ENCODE measurements at places on chromosomes 2 and 18.

DNA sequence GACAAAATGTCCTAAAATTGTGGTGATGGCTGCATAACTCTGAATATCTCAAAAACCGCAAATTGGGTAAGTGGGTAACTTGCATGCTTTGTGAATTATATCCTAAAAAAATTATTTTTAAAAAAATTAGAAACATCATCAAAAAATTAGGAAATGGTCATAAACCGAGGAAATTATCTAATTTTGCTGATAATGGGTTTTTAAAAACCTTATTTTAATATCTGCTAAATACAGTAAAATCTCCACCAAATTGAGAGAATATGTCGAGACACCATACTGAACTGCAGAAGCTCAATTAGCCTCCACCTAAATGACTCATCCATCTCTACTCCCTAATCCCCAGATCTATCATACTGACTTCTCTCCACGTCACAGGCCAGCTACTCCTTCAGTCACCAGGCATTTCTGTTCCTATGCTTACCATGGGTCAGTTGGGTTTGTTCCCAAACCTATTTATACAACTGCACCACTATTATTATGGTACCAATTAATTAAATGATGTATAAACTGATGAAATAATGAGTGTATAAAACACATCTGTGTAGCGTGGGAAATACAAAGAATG, 36.1 kb downstream of the SPIRE1 start:
- no peak for DNase-seq

GRCh38 chr18:11020161-11020853, 129.1 kb downstream of the PIEZO2 start:
- no peak for DNase-seq

DNA sequence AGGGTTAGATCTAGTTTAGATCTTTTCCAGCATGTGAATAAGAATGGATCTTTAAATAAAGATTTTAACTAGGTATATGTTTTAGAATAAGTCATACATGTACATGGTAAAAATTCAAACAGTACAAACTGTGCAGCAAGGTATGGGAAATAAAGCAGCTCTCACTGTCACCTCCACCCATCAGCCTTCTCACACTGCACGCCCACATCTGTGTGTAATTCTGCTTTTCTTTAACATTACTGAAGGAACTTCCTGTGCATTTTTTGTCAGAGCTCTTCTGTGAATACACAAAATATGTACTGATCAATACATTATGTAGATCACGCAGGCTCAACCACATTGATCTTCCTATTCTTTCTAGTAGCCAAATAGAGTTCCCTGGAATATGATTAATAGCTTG, 3.4 kb downstream of the CASP8 start:
- no peak for DNase-seq

DNA sequence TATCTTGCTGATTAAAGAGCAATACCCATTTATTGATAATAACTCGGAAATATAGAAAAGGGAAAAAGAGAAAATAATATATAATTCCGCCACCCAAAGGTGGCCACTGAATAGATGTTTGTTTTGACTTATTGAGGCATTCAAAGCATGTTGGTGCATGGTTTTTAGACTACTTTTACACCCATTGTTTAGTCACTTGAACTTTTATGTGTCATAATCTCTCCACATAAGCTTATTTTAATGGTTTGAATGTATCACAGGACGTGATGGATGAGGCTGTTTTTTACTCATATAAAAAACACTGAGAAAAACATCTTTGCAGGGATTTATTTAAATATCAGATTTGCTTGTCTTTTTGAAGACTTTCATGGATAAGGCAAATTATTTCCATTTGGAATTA, 120.4 kb downstream of the ACKR3 start:
- DNase-seq = no peak

DNA sequence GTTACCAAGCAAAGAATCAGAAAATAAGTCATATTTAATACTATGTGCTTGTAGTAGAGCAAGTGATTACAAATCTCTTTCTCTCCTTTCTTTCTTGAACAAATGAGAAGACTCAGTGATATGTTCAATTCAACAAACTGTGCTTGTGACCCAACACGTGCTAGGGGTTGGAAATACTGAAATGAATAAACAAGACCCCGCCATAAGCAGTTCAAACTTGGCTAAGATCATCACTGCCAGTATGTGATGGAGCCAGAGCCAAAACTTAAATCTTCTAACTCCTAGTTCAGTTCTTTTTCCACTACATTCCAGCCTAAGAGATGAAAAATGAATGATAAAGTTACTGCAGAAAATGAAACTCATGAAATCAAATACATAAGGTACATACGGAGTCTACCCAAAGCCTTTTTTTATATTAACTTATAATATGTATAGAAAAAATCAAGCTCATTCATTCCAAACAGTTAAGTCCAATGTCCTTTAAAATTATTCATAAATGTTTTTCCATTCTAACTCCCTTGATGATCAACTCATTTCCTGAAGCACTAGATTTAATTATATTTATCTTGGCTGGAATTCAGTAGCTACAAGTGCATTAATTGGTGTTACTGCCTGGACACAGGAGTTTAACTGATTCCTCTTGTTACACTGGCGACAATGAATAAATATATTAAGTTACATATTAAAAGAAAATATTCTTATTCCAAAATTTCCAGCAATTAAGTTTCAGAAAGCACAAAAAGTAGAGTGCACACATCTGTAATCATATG, 36.0 kb downstream of the GALNT3 start:
- DNase-seq = no peak

DNA sequence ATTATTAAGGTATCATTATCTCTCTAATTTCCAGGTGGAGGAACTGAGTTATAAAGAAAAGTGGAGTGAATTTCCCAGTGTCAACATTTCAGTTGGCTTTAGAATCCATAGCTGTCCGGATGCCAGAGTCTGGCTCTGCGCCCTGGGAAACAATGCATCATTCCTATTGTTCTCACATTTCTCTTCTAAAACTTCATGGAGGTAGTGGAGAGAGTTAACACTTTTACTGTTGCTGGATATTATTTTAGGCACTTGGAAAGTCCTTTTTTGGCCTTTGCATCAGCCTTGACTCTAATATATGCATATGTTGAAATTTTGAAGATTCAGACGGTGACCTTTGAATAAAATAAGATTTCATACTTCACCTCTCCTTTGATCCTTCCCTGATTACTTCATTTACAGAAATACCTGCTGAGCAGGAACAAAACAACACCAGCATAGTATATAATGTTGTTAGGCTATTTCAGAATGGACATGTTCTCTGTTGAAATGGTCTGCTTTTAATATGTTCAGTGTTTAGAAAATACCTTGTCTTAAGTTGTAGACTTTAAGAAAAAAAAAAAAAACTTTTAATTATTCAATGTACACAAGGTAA, 148.8 kb downstream of the EPHA4 start:
- no peak for DNase-seq

DNA sequence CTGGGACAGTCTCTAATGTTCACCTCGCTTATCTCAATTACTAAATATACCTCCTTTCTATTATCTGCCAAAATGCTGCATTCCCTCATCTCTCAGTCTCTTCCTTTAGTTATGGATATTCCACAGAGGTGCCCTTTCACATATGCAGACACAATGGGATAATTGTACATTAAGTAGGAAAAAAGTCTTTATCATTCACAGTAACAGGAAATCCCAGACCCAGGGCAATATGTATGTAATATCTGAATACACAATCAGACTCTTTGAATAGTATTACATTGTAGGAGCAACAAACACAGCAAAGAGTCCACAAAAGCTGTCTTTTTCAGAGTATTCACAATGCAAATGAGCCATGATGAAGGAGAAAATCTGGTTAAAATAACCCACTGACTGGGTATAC, 1399.0 kb upstream of the ZEB2 start:
- DNase-seq = no peak

- DNase-seq = no peak
These were observed 1.5 kb downstream of the EPAS1 start for GRCh38 chr2:46298522-46299353.

GRCh38 chr2:8260213-8260612, 421.6 kb upstream of the ID2 start:
- peak; percentile 33 for DNase-seq
